ENCODE measurements at places on chromosomes 2 and 18.

GRCh38 chr2:31202041-31202440 lies 15.3 kb downstream of the CAPN14 start:
- no peak for DNase-seq

DNA sequence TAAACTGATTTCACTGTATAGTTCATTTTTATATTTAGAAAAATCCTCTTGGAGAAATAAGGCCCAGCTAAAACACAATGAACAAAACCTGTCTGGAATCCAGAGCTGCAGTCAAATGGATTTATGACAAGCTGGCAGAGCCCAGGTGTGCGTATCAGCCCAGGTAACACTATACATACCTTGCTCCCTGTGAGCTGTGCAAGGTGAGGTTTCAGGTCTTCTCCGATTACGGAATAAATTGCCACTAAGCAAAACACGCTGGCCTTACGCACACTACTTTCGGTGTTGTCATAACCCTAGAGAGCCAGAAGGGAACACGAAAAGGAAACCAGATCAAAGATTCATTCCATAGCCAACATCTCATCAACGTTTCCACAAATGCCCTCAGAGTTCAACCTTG lies 61.9 kb upstream of the TFCP2L1 start:
- no peak for DNase-seq

DNA sequence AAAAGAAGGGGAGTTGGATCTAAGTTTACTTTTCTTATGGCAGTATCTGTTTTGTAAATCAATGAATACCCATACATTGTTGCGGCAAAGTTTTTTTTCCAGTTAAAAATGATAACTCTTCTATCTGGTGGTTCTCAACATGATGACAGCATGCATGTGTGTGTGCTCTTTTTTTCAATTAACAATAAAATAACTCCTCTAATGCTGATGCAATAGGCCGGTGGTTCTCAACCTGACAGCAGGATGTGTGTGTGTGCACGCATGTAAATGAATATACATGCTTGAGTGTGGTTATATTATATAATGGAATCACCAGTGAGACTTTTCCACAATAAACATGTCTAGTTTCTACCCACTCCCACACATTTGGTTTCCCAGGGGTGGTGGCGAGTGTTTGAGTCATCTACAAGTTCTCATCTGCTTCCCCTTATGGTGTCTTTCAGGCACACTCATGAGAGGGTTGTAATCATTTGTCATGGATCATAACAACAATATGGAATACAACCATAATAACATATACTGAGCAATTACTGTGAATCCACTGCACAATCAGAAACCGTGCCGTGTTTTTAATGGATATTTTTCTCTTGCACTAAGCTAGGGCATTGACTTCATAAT lies 31.2 kb downstream of the PARD3B start:
- no peak for DNase-seq

GRCh38 chr2:15756011-15756550 lies 164.4 kb downstream of the DDX1 start:
- no peak for DNase-seq

GRCh38 chr18:60984510-60984909 lies 348.7 kb upstream of the CDH20 start:
- DNase-seq = peak; percentile 86

- no peak for DNase-seq
Measured at GRCh38 chr2:6231166-6231565, 539.0 kb downstream of the SOX11 start.

- peak; percentile 38 for DNase-seq
Measured at GRCh38 chr2:42048299-42049220, 739 bp downstream of the PKDCC start.

- DNase-seq = peak; percentile 86
Measured at GRCh38 chr18:63237881-63238692, 81.5 kb downstream of the BCL2 start.

DNA sequence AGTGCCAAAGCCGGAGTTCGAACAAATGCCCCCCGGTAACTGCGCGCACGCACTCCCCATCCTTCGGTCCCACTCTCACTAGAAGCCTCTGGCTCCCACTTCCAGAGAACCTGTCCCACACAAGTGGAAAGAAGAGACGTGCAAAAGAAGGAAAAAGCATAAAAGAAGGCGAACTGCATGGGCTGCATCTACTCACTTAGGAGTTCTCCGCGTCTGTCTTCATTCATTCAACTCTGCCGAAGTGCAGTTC lies 312 bp downstream of the NR4A2 start:
- no peak for DNase-seq

- no peak for DNase-seq
Measured at GRCh38 chr18:76234676-76235060, 260.4 kb downstream of the ZNF516 start.

GRCh38 chr2:203787979-203788378 lies 79.6 kb upstream of the CTLA4 start:
- DNase-seq = no peak

- no peak for DNase-seq
Measured at GRCh38 chr18:22018366-22018765, 151.0 kb upstream of the GATA6 start.

- no peak for DNase-seq
Measured at GRCh38 chr18:8984131-8984721, 118.3 kb upstream of the NDUFV2 start.

DNA sequence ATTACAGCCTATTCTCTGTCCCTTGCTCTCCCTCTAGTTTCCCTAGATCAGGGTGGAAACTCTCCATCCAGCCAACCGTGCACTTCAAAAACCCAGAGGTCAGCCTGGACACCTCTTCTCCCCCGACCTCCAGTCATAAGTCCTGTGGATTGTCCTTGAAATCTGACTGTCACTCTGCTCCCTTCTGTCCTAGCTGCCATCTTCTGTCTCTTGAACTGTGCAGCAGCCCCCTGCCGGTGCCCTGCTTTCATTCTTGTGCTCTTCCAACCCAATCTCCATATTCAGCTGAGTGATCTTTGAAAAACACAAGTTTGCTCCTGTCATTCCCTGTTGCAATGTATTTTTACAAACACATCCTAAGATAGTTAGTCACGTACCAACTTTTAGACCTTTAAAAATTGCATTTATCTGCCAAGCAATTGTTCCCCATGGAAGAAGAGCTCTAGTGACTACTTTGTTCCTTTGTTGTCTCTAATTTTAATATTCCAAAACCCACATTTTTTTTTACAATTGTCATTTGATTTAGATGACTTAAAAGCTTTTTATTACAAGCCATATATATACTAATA lies 254.3 kb downstream of the CAMKMT start:
- no peak for DNase-seq

GRCh38 chr2:142866426-142866825 lies 11.0 kb upstream of the KYNU start:
- DNase-seq = no peak

GRCh38 chr18:6782861-6783260 lies 53.3 kb downstream of the ARHGAP28 start:
- no peak for DNase-seq

DNA sequence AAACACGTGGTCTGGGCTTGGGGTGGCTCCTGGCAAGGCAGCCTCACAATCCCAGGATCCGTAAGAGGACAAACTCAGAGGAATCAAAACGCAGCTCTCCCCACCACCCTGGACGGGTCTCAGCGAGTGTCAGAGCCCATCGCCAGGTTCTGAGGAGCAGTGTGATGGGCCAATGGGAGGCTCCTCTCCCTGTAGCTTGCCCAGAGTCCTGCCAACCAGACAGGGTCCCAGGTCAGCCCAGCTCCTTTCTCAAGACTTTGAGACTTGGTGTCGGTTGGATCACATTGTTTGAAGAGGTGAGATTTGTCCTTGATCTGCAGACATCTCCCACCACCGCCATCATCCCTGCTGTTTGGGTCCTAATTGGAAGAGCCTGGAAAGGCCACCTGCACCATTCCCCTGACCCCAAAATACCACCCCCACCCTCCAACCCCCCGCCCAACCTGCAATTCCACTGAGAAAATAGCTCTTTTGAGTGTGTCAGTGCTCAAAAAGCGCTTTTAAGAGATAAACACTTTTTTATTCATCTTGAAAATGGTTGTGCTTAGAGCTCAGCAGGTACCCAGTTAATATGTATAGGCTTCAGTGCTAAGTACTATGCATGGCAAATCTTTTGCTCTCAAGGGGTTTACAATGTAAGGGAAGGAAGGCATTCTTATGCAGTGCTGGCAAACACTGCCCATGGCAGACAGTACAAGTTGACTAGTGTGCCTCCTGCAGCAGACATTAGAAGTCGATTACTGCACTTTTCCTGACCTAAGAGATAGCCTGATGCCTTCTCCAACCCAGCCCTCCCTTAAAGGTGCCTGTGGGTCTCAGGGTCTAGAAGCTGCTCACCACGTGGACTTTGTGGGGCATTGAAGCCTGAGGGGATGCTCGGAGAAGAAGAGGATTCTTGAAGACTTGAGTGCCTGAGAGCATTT lies 50.6 kb downstream of the GLI2 start:
- DNase-seq = no peak

DNA sequence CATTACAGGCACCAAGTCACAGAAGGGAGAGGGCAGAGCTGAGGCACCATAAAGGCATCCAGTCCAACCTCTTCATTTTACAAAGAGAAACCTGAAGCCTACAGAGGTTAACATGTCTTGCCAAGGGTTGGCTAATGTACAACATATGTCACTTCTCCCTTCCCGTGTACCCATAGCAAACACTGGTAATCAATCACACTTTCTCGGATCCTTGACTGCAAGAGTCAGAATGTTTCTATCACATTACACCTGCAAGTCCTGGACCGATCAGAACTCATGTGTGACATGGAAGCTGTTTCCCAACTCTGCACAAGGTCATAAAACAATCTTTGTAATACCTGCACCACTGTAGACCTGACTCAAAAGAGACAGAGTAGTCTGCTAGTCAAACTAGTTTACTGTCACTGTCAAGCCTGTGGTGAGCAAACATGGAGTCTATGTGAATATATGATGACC lies 6.0 kb downstream of the ANKRD44 start:
- no peak for DNase-seq

GRCh38 chr2:109046925-109047508 lies 58.0 kb upstream of the EDAR start:
- peak; percentile 12 for DNase-seq

GRCh38 chr2:128617029-128617590 lies 298.4 kb upstream of the HS6ST1 start:
- no peak for DNase-seq

DNA sequence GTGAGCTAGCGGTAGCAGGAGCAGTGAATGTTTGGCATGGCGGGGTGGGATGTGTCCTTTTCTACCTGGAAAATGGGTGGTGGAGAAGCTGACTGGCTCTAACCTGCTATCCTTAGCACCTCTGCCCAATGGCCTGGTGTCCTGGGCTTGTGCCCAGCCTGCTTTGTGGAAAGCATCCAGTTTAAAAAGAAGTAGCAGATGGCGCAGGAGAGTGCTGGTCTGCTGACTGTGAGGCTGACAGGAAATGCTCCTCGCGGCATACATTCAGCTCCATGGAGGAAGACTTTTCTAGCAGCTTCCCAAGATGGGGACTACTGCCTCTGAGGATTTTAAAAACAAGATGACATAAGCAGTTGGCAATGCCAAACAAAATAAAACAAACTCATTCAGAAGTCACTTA lies 56.2 kb upstream of the LYPD6B start:
- no peak for DNase-seq

DNA sequence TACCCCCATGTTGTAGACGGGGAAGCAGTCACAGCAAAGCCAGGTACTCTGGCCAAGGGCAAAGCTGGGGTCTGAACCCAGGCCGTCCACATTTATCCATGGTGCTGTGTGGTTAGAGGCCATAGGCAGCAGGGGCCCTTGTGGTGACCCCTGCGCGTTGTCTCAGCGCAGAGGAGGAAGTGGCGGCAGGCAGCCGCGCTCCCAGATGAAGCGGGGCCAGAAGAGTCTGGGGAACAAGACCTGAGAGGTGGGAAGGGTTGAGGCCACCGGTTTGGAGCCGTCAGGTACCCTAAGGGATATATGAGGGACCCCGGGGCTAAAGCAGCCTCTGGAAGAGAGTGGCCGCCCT lies 770 bp downstream of the ZNF396 start:
- peak; percentile 22 for DNase-seq

DNA sequence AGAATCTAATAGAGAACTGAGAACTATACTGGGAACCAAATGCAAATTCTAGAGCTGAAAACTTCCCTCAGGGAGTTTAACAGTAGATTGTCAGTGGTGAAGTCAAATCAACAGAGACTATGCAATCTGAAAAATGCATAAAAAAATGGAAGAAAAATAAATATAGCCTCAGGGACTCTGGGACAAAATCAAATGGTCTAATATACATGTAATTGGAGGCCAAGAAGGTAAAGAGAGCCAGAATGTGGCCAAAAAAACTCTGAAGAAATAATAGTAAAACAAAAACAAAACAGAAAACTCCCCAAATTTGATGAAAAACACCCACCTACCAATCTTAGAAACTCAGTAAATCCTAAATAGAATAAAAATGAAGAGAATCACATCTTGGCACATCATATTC lies 16.5 kb downstream of the DNAJC27 start:
- DNase-seq = no peak

GRCh38 chr2:127194447-127194846 lies 25.7 kb downstream of the CYP27C1 start:
- DNase-seq = no peak

GRCh38 chr18:50410894-50411293 lies 36.0 kb downstream of the SKA1 start:
- DNase-seq = peak; percentile 74

GRCh38 chr18:45688833-45689232 lies 35.1 kb upstream of the SLC14A1 start:
- DNase-seq = no peak

- DNase-seq = no peak
Measured at GRCh38 chr18:3972291-3972930, 482.7 kb downstream of the DLGAP1 start.

DNA sequence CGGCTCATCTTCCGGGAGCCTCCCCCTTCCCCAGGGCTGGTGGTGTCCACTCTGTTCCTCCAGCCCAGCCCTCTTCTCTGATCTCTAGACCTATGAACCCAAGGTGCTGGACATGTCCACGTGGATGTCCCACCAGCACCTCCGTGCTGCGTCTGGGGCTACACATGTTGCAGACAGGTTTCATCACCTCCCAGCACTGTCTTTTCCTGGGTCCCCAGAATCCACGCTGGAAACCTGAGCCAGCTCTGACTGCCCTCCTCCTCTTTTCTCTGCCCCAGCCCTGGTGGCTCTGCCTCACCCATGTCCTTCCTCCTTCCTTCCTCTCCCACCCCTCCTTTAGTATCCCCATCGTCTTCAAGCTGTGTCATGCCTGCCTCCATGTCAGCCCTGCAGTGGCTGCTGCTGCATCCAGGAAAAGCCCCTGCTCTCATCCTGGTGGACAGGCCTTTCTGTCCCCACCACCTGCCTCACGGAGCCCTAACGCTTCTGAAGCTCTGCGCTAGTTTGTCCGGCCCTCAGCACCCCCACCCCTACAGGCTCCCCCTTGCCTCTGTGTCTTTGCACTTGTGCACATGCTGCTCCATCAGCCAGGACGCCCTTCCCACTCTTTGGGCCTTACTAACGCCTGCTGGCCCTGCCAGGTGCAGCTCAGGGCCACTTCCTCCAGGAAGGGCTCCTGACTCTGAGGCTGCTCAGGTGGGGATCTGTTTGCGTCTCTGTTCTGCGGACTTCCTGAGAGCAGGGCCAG lies 105.9 kb downstream of the DYSF start:
- no peak for DNase-seq
